ENCODE measurements at places on chromosomes 2 and 18.

DNA sequence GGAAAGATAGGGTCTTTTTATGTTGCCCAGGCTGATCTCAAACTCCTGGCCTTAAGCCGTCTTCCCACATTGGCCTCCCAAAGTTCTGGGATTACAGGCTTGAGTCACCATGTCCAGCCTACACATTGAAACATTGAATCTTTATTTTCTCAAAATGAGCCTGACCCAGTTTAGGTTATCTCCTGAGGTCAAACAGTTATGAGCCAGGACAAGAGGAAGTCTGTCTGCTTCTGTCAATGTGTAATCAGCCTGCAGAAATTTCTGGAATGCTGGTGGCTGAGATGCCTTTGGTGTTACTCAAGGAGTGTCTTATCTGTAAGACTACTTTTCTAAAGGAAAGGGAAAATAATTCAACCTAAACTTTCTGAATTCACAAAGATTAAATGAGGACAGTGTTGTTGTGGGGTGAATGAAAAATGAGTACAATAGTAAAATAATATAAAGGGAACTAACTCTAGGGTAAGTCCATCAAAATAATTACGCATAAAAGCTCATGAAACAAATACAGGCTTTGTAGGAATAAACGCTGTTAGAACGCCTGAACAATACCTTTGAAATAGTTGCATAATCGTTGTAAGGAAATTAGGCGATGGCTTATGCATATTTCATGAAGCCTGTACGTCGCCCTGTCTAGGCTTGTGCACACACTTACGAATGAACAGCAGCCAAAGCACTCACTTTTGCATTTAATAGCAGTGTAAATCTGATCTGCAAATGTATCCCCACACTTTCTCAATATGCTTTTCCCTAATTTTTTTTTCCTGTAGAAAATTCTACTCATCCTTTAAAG lies 260.8 kb downstream of the RDH14 start:
- no peak for DNase-seq

DNA sequence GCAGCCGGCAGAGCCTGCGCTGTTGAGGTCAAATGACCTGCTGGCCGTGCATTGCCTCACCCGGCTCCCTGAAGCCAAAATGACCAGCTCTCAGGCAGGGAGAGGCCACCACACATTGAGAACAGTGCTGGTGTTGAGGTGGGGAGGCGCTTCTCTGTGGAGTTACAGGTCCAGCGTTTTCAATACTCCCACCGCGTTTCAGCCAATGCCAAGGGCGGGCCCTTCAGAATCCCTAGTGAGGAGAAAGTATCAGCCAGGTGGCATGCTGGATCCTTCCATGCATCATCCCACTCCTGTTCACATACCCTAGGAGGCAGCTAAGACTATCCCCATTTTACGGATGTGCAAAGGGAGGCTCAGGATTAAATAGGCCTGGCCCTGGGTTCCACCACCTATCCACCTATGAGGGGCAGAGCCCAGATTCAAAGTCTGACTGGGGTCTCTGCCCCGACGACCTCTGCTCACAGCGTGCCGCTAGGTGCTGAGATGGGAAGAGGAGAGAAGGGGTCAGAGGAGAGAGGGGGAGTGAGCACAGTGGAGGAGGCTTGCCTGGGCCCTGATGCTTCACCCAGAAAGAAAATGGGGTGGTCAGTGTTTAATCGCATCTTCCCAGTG lies 137.6 kb upstream of the ID2 start:
- no peak for DNase-seq

DNA sequence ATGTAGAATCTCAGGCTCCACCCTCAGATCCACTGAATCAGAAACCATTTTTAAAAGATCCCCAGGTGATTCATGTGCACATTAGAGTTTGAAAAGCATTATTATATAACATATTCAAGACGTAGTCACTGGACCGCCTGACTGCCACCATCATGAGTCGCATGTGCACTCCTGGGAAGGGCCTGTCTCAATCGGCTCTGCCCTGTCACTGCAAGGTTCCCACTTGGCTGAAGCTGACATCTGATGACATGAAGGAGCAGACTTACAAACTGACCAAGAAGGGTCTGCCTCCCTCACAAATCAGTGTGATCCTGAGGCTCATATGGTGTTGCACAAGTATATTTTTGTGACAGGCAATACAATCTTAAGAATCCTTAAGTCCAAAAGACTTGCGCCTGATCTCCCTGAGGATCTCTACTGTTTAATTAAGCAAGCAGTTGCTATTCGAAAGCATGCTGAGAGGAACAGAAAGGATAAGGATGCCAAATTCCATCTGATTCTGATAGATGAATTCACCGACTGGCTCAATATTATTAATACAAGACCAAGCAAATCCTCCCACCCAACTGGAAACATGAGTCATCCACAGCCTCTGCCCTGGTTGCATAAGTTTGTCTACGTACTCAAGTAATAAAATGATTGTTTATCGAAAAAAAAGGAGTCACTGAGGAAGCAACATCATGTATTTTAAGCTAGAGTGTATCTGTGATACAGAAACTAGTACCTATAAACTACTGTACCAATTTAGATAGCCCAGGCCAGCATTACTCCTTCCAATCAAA lies 26.2 kb downstream of the ATAD2B start:
- DNase-seq = no peak

GRCh38 chr2:204550751-204551511 lies 5.7 kb downstream of the PARD3B start:
- DNase-seq = no peak

DNA sequence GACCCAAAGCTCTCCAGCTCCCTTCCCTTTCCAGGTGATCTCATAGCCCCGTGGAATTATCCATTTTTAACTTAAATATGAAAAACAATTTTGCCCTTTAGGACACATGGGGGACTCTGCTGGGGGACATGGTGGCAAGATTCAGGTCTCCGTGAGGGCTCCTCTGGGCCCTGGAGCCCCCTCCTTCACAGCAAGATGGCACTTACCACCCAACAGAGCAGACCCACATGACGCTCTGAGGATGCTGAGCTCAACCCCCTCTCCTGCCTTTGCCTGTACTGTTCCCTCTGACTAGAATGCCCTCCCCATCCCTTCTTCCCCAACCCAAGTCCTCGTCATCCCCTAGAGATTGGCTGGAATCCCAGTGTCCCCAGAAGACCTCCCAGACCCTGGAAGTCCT lies 17.2 kb downstream of the TEX51 start:
- no peak for DNase-seq

DNA sequence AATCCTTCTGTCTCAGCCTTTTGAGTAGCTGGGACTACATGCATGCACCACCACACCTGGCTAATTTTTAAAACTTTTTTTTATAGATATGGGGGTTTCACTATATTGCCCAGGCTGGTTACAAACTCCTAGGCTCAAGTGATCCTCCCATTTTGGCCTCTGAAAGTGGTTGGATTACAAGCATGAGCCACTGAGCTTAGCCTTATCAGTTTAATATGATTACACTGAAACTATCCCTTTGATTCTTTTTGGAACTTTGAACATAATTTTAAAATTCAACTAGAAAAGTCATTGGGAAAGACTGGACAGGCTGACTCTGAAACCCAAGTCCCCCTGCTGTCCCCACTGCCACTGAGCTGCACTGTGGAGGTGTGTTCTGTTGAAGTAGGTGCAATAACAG lies 114.8 kb downstream of the ARL4C start:
- no peak for DNase-seq

DNA sequence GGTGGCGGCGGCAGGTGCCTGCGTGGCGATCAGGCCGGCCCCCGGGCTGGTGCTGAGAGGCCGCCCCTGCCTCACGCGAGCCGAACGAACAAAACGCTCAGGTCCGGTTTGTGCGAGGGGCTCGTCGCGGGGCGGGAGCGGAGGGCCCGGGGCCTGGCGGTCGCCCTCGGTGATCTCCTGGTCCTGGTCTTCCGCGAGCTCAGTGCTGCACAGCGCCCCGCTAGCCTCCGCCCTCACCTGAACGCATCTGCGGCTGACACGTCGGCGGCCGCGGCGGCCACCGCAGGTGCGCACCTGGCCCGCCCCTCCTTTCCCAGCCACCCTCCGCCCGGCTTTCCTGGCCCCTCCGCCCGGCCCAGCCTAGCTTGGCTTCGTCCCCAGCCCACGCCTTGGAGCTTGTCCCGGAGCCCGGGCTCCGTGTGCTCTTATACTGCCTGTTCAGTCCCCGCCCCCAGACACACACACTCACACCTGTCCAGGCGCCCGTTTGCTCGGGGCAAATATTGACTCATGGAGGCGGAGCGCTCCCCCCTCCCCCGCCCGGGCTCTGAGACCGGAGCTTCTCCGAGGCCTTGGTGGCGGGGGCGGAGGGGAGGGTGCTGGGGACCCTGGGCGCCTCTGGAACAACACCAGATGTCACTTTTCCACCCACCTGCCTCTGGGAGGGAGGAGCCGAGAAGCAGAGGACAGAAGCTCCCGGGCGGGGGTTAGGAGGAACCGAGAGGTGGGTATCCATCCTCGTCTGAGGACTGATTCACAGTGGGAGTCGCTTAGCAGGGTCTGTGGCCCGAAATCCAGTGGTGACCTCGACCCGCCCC lies 8.6 kb upstream of the CRYBA2 start:
- no peak for DNase-seq

GRCh38 chr2:15560140-15560987 lies 770 bp downstream of the NBAS start:
- DNase-seq = no peak

- no peak for DNase-seq
Observed at GRCh38 chr2:241002275-241003046, 4.0 kb downstream of the SNED1 start.

DNA sequence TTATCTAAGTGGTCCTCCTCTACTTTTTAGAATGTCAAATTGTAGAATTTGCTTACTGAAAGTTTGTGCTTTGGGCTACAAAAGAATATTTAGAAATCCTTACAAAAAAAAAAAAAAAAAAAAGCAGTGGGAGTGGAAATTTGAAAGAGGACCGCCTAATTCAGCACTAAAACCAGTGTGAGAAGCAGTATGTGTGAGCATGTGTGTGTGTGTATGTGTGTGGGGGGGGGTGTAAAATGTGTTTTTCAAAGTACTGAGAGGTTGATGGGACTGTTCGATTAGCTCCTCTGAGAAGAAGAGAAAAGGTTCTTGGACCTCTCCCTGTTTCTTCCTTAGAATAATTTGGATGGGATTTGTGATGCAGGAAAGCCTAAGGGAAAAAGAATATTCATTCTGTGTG lies at the start of gene VIT:
Gene VIT, plus strand, starts transcription at position 175 of the 400 bp plus-strand sequence. CDS start 19,664 bp downstream, outside the sequence.
- DNase-seq = no peak

- DNase-seq = no peak
Observed at GRCh38 chr2:58633613-58634365, 392.7 kb upstream of the FANCL start.

DNA sequence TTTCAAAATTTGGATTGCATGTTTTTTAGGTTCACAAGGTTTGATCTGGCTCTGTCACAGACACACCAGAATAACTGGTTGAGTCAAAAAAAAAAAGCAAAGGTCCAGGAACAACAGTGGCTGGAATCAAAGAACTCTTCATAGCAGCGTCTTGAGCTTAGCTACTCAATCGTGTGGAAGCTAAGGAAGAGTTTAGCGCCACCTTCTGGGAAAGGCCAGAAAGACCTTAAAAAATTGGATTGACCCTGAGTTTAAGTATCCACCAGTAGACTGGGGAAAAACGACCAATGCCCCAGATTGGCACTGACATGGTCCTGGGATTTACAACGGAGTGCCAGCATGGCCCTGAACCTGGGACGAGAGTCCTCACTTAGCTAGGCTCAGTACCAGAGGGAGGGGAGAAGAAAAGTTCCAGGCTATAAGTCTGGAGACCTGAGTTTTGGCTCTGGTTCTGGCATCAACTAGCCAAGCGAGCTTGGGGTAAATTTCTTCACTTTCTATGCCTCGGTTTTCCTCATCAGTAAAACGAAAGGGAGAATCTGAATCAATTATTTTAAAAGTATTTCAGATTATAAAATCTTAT lies 71.1 kb upstream of the TFCP2L1 start:
- DNase-seq = no peak

DNA sequence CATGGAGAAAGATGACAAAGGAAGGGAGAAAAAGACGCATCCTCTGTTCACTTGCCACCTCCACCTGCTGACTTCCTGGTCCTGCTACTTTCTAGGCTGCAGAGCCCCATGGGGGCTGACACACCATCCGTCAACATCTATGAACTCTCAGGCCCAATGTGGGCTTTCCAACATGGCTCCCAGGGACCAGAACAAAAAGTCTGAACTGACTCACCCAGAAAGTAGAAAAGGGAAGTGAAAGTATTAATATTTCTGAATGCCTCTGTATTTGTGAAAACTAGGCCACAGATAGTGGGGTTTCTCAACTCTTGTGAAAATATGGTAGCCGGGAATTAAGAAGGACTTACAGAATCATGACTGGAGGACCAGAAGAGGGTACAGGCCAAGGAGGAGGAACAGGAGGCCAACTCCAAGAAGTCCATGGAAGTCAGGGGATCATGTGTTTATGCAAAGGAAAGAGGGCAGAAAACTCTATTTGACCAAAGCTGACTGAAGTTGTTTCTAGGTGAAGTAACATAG lies 123.1 kb upstream of the CAB39 start:
- DNase-seq = no peak

DNA sequence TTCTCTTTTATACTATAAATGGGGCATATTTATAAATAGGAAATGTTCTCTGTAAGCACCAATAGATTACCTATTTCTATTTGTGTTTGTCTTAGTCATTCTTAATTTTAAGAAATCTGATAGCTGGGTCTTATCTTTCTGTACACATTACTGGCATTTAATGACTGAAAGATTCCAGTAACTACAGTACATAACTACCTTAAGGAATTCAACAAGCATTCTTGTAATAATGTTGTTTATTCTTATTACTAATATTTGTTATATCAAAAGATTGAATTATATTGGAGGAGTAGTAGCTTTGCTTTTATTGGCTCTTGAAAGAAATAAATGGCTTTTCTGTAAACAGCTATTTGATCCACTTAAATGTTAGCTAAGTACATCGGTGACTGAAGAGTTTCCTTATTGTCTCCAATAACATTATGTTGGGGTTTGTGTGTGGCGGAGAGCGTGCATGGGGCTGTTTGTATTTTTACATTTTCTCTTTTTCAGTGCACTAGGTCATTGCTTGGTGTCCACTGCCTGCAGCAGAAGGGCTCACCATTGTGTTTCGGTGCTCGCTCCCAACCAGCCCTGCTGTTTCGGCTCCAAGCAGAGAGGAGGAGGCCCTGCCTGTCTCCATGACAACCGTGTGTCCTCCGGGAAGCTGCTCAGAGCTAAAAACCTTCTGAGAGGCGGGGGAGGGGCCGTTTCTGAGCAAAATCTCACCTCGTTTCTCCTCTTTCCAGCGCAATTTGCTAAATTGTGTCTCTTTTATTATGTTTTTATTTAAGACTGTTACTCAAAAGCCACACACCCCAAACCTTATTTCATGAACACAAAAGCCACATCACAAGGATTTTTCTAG lies 112.5 kb upstream of the SLC38A11 start:
- no peak for DNase-seq

DNA sequence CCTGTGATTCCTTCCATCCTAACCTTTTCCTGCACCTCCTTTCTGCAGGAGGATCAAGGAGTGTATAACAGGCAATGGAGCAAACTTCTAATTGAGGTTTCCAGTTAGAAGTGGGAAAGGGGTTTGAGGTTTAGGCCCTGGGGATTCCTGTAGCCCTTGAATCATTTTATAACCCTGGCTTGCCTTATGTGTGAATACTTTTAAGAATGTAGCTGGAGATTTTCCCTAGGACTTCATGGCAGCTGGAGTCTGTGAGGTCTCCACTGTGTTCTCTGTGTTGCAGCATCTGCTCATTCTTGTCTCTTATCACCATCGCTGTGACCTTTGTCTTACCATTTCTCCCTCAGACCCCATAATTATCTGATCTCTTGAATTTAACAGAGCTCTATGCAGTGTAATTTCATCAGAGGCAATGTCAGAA lies 370.2 kb upstream of the SLC14A2 start:
- no peak for DNase-seq

- no peak for DNase-seq
Observed at GRCh38 chr2:19362094-19362754, 3.8 kb upstream of the OSR1 start.

Measured in activated CD4-positive, CD25-positive, alpha-beta regulatory T cell (primary cell).